Activated CD8-positive, alpha-beta memory T cell treated with anti-CD3 and anti-CD28 coated beads for 24 hours (primary cell): ENCODE measurements at places on chromosomes 6 and 20.

- DNase-seq, result no peak
Measured at GRCh38 chr6:1695546-1696462, 86.1 kb downstream of the FOXC1 start.

GRCh38 chr6:38776515-38776914 lies 61.4 kb downstream of the DNAH8 start:
- DNase-seq, result no peak

DNA sequence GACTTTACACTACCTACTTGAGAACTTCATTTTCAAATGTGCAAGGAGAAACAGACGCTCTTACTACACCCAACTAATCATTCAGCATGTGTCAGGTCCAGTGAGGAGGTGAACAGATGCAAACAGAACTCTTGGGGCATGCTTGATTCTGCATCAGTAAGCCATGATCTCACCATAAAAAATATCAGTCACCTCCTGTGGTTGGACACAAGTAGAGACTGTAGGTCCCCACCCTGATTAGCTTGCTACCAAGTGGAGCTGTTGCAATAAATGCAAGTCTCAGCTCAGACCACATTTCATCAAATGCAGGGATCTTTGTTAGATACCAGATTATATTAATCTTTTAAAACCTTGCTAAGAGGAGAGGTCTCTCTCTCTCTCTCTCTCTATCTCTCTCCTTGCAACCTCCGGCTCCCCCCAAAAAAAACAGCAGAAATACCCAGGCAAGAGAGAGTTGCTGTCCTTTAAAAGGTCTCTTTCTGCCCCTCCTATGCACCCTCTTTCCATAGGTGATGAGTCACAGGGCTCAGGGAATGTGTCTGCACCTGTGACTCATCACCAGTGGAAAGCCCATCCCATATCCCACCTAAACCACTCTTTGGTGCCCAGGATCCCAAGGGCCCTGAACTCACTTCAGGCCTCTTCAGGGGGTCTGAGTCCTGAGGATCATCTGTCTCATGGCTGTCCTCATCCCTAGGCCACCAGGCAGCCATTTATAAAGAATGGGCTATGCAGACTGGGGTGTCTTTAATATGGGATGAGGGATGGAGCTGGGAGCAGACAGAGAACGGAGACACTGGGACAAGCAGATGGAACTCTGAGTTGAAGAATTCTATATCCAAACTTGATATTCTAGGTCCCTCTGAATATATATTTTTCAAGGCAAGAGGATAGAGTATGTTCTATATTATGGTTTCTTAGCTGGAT lies 154.5 kb downstream of the QRSL1 start:
- no peak for DNase-seq

DNA sequence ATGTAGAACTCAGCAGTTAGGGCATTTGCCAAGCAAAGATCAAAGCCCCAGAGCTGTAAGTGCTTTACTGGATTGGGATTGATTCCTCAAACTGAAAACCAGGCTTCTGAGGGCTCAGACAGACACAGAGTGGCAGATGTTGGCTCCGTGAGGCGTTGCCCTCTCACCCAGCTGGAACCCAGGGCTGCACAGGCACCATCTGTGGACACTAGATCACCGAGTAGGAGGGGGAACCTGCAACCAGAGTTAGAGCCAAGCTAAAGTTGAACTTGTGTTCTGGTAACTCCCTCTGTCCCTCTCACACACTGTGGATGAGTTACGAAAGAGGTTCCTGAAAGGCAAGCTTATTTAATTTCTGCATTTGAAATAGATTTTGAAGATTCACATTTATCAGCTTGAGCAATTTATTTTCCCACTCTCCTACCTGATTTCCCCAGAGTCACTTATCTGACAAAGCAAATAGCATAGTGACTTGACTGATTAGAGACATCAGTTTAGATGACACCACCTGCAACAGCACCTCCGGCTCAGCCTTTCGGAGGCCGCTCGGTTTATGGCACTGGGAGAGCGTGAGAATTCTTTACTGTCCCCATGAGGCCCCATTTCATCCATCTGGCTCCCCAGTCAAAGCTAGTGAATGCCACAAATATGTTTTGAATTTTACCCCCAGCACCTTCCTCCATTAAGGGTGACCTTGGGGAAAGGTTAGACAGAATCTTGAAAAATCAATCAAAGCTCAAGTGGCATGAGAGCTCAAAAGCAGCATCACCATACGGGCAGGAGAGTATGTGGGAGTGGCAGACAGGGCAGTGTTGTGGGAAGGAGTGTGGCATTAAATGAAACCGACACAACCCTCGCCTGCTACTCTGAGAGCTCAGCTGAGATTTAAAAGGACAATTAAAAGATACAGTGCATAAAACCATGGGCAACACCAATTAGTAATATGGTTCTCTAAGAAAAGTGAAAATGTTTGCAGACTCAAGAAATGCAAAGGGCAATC lies 48.5 kb downstream of the RPF2 start:
- DNase-seq, result no peak

DNA sequence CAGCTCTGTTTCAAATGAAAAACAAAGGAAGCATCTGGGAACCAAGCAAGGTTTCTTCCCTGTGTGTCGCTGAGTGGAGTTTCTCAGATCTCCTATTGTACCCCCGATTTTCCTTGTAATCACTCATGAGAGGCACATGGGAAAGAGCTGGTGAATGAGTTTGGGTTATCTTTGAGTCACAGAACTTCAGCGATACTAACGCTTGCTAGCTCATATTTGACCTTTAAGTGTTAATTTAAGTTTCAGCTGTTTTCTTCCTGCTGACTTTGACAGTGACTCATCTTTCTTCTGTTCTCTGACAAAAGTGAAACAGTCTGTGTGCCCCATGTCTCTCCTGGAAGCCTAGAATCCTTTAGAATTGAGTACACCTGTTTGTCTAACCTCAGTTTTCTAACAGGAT lies 261.1 kb upstream of the RGS17 start:
- no peak for DNase-seq

GRCh38 chr20:3820048-3820900 lies at the start of gene AP5S1:
Gene AP5S1, plus strand, starts transcription at chr20:3820547. Its CDS starts 1,571 bp downstream, at chr20:3822118.
- peak; percentile 98 for DNase-seq

DNA sequence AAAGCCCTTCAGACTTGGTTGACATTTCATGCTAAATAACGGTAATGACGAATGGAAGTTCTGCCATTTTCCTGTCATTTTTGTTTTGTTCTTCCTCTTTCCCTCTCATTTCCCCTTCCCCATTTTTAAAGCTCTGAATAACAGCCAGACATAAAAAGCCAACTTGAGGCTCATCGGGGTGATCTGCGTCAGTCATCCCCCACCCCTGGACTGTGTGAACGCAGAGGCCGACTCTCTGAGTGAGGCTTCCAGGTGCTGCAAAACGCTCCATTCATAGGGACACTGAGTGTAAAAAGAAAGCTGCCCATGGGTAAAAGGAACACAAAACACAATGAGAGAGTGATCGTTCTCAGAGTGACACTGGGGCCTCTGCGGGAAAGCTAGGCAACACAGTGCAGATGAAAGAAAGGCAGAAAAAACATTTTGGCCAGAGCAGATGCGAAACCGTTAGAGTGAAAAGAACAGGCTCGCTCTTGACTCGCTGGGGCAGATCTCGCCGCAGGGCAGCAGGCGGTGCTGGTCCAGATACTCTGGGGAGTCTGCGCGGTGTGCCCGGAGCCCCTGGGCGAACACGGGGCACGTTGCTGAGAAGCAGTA lies 684.8 kb downstream of the QKI start:
- DNase-seq, result no peak

DNA sequence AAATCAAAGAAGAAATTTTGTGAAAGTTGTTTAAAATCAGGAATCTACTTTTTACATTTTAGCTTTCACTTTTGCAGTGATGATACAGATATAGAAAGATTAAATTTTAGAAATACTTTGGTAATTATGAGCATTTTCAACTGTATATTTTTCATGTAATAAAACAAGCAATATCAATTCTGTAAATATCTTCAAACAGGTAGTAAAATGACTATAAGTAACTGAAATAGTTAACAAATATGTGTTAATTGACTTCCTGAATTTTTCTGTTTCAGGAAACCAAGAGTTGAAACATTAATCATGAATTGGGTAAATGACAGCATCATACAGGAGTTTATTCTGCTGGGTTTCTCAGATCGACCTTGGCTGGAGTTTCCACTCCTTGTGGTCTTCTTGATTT lies at the start of gene OR2B6:
TSS of gene OR2B6 (plus strand) at position 301 of the 400 bp plus-strand sequence. CDS start at position 301, 0 bp downstream.
- no peak for DNase-seq

- no peak for DNase-seq
Measured at GRCh38 chr6:108673153-108673552, 112.4 kb downstream of the FOXO3 start.

DNA sequence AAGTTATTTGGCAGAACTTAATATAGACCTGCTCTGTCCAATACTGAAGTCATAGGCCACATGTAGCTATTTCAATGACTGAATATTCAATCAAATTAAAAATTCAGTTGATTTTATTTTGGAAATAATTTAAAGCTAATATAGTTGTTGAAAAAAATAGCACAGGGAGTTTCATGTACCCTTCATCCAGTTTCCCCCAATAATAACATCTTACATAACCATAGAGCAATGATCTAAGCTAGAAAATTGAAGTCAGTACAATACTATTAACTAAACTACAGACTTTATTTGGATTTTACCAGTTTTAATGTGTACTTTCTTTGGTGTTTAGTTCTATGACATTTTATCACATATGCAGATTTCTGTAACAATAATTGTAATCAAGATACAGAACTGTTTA lies 212.2 kb upstream of the HDDC2 start:
- DNase-seq, result no peak

GRCh38 chr6:36848658-36849441 lies 9.6 kb upstream of the CPNE5 start:
- no peak for DNase-seq

DNA sequence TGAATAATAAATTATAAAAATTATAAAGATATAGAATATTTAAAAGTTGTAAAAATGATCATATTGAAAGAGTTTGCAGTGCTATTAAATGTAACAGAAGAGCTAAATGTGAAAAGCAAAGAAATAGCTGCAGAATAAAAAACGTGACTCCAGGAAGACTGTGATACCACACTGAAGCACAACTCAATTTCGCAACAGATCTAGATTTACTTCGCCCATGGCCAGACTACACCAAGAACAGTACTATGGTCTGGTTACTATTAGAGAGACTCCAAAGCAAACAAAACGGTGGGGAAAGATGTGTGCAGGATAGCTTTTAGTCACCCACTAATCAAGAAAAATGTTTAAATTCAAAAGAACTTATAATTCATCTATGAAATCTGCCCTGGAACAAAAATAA lies 1.9 kb downstream of the CHD6 start:
- DNase-seq, result no peak

GRCh38 chr6:5353971-5354370 lies 92.7 kb downstream of the FARS2 start:
- no peak for DNase-seq

GRCh38 chr6:89612121-89612520 lies 26.4 kb downstream of the LYRM2 start:
- DNase-seq, result peak; percentile 47

DNA sequence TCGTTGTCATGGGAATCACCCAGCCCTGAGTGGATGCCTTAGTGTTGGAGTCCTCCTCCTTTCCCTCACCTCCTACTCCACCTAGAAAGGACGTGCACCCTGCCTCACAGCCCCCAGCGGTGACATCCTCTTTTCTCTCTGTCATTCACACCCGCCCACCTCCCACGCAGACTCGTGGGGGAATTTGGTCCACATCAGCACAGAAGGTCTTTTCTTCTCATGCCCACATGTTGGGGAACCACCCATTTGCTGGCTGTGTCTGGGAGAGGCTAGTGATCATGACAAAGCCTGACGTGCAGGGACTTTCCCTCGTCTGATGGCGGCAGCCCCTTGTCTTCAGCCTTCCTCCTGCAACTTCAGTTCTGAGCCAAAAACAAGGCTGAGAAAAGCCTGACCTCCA lies 96.0 kb upstream of the CNKSR3 start:
- DNase-seq, result peak; percentile 90

DNA sequence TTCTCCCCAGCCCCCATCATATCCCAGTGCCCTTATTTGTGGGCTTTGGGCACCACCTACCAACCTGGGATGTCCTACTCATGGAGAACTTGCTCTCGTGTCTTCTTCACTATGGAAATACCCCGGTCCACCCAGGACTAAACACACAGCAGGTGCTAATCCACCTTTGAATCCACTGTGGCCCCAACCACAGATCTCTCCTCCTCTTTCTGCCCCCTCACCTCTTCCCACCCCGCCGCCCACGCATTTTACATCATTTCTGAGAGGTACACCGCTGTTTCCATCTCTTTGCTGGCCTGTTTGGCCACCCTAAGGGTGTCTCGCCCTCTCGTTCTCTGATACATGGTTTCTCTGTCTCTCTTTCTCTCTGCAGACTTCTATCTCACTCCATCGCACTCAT lies 82.5 kb upstream of the CTNNBL1 start:
- no peak for DNase-seq

GRCh38 chr6:138691595-138692057 lies 81.9 kb upstream of the CCDC28A start:
- no peak for DNase-seq

DNA sequence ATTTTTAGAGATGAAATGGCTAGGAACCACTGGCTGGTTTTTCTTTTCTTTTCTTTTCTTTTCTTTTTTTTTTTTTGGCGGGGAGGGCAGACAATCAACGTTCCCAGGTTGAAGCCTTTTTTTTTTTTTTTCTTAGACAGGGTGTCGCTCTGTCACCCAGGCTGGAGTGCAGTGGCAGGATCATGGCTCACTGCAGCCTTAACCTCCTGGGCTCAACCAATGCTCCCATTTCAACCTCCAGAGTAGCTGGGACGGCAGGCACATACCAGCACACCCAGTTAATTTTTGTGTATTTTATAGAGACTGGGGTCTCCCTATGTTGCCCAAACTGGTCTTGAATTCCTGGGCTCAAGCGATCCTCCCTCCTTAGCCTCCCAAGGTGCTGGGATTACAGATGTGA lies 18.8 kb upstream of the ITCH start:
- DNase-seq, result no peak

DNA sequence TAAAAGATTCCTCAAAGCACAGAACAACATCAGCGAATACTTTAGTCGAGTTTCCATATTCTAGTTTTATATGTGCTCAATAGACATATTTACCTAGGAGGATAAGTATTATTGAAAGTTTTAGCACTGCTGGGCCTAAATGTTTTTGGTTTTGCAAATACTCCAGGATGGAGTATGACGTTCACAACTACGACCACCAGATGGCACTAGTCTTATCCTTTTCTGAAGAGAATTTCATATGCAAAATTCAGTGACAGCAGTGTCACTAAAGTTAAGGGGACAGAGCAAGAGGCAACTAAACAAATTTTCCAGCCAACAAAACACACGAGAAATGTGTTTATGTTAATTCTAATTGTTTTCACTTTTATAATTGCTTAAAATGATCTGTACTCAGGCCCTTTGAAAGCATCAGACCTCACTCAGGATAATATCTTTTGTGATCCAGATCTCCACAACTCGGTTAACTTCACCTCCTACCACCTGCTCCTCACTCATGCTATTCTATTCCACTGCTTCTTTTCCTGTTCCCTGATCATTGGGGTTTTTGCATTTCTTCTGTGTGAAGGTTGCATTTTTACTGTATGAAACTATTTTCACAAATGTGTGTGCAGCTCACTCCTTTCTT lies 220.8 kb downstream of the TRDN start:
- no peak for DNase-seq
